Suppressor macrophage treated with lipopolysaccharide for 4 hours (primary cell): ENCODE measurements at places on chromosomes 4 and X.

DNA sequence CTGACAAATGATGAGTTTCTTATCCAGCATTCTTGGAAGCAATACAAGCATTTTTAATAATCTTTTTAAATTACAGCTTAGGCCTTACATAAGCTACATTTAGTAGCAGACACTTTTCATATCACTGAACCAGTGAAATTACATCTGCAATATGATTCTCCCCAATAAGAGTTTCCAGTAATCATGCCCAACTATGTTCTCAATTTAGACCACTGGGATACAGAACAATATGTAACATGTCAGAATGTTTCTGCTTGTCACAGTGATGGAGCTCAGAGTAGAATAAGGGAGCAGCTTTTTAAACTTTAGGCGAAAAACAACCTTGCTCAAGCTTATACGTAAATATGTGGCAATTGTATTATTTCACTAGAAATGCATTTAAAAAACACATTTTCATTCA, 1132.2 kb downstream of the FAT4 start:
- DNase-seq = no peak

- DNase-seq = peak; percentile 23
Observed at GRCh38 chrX:136204571-136204970, 46.6 kb downstream of the MAP7D3 start.

DNA sequence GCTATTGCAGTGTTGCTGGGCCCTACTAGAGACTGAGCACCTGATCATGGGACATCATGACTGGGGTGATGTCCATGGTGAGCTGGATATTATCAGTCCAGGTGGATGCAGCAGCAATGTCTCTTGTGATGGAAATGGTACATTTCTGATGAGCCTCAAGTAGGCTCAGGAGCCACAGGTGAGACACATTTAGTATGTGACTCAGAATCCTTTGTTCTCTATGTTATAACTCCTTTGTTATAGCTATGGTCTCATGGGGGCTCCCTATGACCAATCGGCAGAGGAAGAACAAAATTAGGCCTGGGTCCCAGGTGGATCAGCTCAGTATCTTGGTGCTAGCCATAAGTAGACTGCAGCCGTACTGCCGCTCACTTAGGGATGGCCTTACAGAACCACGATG, 107.9 kb upstream of the FAT1 start:
- no peak for DNase-seq

DNA sequence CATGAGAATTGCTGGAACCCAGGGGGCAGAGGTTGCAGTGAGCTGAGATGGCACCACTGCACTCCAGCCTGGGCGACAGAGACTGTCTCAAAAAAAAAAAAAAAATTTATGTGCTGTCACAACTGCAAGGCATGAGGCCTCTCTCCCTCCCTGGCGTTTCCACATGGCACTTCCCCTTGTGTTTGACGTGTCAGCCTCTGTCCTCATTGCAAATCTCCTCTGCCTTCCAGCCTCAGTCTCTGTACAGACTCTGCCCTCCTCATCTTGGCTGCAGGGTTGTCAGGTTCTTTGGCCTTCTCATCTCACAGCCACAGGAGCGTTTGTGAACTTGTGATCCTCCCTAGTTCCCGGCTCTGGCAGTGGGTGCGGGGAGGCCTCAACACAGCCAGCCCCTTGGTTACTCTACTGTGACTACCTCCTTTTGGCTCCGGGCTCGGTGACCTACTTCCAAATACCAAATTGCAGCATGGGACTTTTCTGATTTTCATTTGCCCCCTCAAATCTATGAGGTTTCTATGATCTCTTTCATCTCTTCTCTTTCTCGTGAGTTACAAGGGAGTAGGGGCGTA, 250.0 kb downstream of the CBR4 start:
- DNase-seq = peak; percentile 79

DNA sequence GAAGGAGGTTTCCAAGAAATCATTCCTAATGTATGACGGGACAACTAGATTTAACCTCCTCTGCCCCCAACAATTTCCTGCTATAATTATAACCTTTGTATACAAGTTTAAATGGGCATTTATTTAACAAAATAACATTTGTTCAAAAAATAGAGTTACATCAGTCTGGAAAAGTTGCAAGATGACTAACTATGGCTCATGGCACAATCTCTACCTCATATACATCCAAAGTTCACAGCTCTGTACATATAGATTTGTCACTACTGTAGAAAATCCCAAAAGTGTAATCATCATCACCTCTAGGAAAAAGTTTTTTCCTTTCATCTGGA, 3.8 kb upstream of the RPS6KA3 start:
- peak; percentile 19 for DNase-seq

- peak; percentile 51 for DNase-seq
Observed at GRCh38 chr4:70505151-70505748, 13.1 kb upstream of the AMTN start.

DNA sequence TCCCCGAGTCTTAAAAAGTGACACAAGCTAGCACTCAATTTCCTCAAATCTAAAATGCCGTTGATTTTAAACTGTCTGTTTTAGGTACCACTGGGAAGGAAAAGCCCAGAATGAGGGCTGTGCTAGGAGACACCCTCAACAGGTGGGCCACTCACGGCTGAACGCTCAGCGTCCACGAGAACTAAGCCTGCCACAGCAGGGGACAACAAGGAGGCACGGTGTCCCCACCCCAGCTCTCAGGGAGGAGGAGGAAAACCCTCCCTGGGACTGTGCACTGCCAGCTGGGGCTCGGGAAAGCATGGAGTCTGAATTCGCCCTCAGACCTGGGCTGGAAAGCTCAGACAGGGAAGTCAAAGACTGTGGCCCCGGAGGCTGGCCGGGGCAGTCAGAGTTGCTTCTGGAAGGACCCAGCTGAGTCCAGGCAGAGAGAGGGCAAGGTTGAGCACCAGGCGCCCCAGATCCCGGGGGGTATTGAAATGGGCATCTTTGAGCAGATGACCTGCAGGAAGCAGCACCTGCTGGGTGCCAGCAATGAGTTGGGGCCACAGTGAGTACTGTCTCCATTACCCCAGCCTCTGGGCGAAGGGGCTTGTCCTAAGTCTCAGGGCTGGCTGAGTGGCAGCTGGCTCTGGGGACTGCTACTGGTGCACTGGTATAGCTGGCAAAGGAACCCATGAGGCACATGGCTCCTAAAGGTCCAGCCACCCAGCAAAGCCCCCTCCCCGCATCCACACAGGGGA, 769 bp upstream of the CPZ start:
- DNase-seq = no peak

DNA sequence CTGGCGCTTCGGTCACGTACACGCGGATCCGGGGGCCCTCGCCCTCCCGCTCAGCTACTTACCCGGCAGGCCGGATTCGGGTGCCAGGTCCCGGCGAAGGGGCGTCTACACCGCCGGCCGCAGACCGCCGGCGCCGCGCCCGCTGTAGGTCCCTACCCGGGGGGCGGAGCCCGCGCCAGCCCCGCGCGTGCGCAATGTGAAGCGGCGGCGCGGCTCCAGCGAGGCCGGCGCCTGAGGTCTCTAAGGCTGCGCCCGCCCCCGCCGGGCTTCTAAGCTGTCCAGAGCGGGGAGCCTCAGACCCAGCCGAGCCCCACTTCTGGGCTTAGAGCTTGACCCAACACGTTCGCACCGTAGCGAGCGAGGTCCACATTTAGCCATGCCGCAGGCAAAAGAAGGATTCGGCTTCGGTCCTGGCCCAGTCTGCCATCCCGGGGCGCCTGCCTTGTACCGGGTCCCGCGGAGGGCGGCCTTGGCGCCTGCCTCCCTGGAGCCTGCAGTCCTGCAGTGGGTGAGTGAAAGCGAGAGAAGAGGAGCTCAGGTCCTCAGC, at the start of gene ZNF518B:
Gene ZNF518B (minus strand): TSS at position 172 of the 547 bp plus-strand sequence. CDS start 11,098 bp downstream, outside the sequence.
- DNase-seq = peak; percentile 86

DNA sequence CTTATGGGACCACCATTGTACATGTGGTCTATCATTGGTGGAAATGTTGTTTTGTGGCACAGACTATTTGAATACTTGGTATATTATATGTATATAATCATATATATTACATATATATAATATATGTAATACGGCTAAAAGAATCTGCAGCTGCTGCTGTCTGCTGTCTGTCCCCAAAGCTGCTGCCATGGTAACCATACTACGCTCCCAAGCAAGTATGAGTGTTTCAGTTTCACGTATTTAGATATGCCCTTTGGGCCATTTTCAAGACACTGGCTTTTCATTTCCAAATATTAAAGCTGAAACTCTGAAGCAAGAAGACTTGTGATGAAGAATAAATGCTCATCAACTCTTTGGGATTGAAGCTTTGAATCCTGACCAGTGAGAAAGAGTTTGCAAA, 42.0 kb upstream of the ARSJ start:
- no peak for DNase-seq

- no peak for DNase-seq
Observed at GRCh38 chrX:39516427-39516841, 581.3 kb downstream of the BCOR start.

DNA sequence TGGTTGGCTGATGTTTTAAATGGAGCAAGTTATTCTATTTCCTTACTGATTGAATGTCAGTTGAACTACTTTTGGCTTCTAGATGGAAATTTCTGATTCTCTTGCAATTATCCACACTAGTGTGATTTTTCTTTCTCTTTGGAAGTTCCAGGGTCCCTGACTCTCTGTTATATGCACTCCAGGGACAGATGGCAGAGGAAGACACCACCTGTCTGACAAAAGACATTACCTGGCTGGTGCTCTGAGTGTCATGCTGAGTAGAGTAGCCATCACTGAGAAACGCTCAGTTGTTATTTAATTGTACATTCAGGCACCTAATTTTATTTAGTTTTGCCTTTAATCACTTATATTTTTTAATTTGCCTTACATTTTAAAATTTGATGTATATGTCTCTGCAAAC, 105.4 kb upstream of the TLL1 start:
- DNase-seq = no peak

- DNase-seq = peak; percentile 29
Observed at GRCh38 chr4:183658362-183659028, 490 bp downstream of the RWDD4 start.

DNA sequence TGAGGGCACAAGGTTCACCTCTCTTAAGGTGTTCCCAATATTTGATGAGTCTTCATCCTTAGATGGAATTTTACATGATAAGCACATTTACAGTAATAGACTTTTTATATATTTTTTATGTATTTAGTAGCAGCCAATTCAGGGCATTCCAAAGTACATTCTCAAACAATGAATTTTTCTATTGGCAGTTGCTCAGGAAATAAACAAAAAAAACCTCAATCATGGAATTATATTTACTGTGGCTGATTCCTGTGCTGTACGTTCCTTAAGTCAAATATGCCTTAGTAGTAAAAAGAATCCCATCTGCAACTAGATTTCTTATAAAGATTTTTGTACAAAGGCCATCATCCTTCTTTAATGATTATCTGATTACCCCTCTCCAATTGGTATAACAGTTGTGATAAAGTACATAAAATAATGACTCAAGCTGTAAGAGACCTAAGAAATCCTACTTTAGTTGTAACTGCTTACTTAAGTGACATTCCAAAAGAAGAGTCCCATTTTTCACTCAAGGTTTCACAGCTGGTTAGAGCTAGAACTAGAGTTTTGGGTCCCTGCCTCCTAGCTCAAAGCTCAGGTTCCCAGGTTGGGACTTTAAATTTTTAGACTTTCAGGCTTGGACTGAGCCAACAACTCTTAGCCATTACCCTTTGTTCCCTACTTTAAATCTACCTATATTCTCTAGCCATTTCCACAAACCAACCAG, 152.7 kb downstream of the FHIP1A start:
- no peak for DNase-seq

DNA sequence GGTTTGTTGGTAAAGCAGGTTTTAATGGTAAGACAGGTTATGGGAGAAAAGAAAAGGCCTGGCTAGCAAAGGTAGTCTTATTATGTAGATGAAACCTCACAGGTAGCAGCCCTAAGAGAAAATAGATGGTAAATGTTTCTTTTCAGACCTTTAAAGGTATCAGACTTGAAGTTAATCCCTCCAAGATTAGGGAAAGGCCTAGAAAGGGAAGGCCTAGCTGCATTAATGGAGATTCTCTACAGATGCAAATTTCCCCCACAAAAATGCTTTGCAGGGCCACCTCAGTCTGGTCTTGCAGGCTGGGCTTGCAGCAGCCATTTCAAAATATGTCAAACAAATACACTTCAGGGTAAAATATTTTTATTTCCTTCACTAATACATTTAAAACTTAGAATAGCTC, 1410.6 kb downstream of the RPA4 start:
- no peak for DNase-seq

GRCh38 chr4:8040607-8041006, 100.9 kb upstream of the AFAP1 start:
- no peak for DNase-seq

- DNase-seq = no peak
Observed at GRCh38 chr4:105192910-105193309, 46.2 kb downstream of the TET2 start.

- DNase-seq = no peak
Observed at GRCh38 chr4:151169223-151169622, 69.8 kb downstream of the RPS3A start.

DNA sequence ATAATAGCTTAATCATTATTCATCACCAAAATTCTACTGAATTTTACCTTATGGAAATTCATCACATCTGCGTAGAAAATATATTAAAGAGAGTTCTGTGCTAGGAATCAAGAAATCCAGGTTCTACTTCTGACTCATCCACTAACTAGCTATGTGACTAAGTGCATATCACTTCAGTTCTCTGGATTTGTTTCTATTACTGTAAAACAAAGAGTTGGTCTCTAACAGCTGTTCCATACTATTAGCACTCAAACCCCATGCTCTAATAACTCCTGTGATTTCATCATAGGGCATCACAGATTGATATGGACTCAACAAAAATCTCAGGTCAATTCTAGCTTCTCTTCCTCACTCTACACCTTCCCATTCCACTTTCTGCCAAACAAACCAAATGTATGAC, 572.0 kb downstream of the INPP4B start:
- DNase-seq = no peak

- DNase-seq = peak; percentile 36
Observed at GRCh38 chrX:154305541-154306205, 10.1 kb downstream of the TKTL1 start.

GRCh38 chr4:80075995-80076675, 3.1 kb upstream of the ANTXR2 start:
- peak; percentile 65 for DNase-seq

DNA sequence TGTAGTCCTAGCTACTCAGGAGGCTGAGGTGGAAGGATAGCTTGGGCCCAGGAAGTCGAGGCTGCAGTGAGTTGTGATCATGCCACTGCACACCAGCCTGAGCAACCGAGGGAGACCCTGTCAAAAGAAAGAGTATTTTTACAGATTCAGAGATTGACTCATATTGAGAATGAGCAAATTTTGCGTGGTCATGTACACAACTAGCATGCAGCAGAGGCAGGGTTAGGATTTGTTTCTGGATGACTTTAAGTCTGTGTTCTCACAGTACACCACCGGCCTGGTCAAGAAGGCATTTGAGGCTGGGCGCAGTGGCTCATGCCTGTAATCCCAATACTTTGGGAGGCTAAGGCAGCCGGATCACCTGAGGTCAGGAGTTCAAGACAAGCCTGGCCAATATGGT, 44.8 kb upstream of the CBR4 start:
- no peak for DNase-seq

- DNase-seq = no peak
Observed at GRCh38 chrX:104334971-104335370, 80.2 kb upstream of the ESX1 start.

DNA sequence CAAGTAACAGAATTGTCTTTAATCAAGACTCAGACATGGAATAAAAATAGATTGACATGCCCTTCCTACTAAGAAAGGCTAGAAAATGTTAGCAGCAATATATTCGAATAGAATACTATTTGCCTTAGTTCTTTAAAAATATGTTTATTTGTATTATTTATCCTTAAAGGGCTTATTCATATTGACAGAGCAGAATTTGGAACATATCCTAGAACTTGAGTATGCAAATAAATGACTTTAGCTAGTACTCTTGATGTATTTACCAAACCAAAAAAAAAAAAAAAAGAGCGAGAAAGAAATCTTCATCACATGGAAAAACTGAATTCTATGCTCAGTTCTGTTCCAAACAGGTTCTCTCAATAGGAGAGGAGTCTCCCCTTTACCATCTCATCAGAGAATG, 68.9 kb upstream of the PPARGC1A start:
- no peak for DNase-seq
